ENCODE measurements at places on chromosomes 7 and 10.

DNA sequence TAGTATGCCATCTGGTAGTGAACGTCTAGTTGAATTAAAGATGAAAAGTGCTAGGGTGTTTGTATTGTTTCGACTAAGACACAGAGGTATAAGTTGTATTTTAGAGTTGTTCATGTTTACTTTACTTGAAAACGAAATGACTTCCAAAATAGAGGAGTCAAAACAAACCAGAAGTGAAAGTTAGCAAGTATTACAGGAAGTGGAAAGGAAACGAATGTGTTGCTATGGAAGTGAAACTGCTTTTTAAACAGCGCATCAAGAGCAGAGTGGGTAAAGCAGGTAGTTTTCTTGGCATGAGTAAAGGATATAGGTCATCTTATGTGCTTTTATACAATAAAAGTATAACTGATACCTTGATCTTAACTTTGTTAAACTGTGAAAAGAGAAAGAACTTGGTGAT, 20.0 kb upstream of the GALNTL5 start:
- no peak for DNase-seq

- DNase-seq: no peak
These were observed 30.6 kb upstream of the PCBD1 start for GRCh38 chr10:70918851-70919530.

DNA sequence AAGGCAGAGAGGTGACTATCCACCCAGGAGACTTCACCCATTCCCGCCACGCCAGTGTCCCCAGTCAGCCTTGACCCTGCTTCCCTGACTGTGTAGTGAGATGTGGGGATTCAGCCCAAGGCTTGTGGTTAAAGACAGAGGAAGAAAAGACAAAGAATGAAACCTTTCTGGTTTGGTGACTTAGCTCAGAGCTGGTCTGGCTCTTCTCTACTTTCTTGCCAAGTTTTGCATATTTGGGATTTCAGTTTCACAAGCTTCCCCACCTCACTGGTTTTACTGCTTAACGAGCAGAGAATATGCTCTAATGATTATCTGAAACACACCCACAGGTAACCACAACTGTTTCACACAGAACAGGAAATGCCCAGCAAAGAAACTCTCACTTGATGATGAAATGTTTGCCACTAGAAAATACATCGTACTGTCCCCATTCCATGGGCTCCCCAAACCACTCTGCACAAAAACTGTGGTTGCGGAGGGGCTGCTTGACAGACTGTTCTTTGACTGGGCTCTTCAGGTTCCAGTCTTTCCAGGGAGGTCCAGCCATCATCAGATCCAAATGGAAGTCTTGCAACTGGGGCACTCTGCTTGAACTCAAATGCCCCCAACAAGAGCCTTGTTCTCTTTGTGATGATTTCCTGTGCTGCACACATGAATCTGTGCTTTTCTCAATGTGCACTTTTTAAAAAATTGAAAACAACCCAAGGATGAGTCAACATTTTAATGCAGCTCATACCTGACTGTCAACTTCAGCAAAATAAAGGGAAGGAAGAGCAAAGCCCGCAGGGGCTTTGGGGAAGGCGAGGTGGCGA, 95.5 kb downstream of the CTBP2 start:
- no peak for DNase-seq

GRCh38 chr7:24911213-24911603, 68.8 kb downstream of the OSBPL3 start:
- DNase-seq: peak; percentile 25

GRCh38 chr10:22765660-22766547, 51.5 kb upstream of the PIP4K2A start:
- DNase-seq: no peak

- no peak for DNase-seq
These were observed 2.1 kb upstream of the ADD3 start for GRCh38 chr10:110005719-110006118.

GRCh38 chr7:131074585-131074984, 253.1 kb upstream of the MKLN1 start:
- DNase-seq: no peak

DNA sequence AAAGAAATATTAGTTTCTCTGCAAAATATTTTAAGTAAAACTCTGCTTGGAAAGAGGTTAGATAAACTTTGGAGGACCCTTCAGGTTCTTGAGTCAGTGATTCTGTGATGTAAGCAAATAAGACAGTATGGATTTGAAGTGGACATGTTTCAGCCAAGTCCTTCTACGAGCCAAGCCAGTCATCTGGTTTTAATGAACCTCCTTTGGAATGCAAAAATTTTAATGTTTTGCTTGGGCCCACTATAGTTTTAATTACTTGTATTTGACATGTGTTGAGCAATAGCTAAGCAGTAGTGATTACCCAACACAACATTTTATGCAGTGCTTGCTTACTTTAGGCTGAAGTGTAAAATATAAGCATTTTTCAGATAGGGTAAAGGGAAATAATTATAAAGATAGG, 296.3 kb upstream of the SEMA3D start:
- DNase-seq: no peak

- no peak for DNase-seq
These were observed 8.3 kb downstream of the ADD3 start for GRCh38 chr10:110016039-110016438.

DNA sequence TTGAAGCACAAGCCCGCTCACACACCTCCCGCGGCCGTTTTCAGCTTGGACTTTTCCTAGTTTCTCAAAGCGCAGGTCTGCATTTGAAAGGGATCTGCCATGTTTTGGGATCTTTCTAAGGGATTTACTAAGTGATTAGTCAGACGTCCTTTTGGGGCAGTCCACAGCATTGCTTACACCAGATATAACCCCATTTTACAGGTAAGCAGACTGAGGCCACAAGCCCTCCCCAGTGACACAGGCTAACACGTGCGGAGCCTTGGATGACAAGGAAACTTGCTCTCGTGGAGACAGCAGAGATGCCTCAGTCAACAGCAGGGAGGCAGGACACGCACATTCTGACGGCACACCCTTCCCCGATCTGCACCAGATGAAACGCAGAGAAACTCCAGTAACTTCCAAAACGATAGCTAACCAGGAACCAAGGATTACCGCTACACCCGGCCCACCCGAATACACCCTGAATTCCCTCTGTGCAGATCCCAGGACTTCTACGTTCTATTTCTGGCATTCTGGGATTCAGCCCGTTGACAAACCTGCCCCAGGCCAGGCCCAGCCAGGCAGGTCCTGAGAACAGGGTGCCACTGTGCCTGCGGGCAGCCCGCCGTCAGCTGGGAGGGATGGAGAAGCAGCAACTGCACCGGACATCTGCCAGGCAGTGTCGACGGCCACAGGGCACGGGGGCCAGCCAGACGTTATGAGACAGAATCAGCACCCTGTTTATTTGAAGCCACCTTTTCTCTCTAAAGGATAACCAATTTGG, 27.9 kb downstream of the FOXL3 start:
- DNase-seq: no peak

- no peak for DNase-seq
These were observed 16.9 kb downstream of the ZNF92 start for GRCh38 chr7:65390588-65390987.

- no peak for DNase-seq
These were observed 435.2 kb upstream of the ETV1 start for GRCh38 chr7:14424675-14425074.

DNA sequence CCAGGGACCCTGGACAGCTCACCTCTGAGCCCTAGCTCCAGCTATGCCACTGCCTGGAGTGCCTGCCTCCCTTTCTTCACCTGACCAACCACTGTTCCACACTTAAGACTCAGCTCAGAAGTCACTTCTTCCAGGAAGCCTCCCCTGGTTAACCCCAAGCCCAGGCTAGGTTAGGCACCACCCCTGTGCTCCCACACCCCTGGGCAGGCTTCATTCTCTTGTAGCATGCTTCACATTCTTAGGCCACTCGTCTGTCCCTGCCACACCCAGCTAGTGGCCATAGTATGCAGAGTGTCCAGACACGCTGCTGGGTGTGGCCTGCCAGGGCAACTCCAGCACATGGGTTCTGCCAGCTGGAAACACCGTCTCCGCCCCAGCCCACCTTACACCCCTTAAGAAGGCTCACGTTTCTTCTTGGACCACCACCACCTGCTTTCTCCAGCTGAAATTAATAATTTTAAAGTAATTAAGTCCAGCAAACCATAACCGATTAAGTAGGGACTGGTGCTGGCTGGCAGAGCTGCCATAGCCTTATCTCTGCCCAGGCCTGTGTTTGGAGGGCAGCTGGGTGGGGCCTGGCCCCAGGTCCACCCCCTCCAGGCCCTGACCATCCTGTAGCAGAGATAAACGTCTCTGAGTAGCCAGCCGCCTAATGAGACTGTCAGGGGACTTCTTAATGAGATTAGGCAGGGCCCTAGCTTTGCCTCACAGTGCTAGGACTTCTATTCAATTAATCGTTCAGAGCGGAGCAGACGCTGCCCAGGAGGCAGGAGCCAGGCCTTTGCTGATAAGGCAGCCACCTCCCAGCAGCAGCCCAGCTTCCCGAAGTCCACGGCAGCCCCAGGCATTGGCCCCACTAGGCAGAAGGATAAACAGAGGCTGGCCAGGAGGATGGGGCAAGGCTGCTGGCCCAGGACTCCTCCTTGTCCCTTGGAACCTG, 20.5 kb downstream of the GRID1 start:
- no peak for DNase-seq

DNA sequence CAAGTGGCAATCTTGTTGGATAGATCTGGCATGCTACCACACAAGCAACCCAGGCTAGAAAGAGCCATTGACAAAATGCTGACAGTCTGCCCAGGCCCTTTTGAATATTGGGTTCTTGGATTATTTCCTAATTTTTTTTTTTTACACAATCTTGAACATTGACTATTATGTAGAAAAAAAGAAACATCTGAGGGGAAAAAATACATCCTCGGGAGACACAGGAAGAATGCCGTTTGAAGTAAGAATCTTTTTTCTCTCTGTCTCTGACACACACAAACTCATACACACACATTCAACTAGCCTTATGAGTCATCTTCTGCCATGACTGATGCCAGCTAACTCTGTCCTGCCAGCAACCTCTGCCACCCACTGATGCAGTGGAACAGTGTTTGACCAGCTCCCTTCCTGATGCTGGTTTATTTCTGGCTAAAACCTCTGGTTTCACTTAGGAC, 47.2 kb downstream of the SORBS1 start:
- no peak for DNase-seq

DNA sequence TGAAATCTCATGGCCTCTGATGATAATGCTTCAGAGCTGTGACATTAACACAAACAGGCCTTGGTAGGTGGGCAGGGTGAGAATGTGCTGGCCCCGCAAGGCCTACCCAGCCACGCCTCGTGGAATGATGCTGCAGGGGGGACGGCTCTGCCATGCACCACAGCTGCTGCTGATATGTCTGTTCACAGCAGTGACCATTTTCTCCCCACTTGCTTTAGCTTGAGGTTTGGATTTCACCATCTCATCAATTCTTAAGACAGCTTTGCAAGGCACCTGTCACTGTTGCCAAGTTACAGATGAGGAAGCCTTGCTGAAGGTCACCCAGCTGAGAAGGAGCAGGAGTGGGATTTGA, 128.3 kb downstream of the PTPN20 start:
- no peak for DNase-seq

DNA sequence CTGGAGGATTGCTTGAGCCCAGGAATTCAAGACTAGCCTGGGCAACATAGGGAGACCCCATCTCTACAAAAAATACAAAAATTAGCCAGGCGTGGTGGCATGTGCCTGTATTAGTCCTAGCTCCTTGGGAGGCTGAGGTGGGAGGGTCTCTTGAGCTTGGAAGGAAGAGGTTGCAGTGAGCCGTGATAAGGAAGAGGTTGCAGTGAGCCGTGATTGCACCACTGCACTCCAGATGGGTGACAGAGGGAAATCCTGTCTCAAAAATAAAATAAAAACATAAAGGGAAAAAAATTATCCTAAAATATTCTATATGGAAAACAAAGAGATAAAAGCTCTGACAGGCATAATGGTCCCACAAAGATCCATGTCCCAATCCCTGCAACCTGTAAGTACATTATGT, 87.9 kb upstream of the KAT6B start:
- DNase-seq: no peak

DNA sequence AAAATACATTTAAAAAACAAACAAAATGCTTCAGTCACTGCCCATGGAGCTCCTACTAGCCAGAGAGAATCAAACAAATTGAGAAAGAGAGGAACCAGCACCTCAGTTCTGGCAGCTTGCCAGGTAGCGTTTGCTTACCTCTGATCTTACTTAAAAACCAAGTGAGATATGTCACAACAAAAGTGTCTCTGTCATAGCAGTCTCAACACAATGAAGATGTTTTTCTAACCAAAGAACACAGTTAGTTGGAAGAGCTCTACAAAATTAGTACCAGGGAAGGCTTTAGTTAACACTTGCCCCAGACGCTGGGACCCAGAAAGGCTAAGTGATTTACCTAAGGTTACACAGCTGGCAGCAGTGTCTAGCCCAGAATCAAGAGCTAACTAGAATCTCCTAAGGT, 3.4 kb downstream of the DOCK4 start:
- peak; percentile 21 for DNase-seq

DNA sequence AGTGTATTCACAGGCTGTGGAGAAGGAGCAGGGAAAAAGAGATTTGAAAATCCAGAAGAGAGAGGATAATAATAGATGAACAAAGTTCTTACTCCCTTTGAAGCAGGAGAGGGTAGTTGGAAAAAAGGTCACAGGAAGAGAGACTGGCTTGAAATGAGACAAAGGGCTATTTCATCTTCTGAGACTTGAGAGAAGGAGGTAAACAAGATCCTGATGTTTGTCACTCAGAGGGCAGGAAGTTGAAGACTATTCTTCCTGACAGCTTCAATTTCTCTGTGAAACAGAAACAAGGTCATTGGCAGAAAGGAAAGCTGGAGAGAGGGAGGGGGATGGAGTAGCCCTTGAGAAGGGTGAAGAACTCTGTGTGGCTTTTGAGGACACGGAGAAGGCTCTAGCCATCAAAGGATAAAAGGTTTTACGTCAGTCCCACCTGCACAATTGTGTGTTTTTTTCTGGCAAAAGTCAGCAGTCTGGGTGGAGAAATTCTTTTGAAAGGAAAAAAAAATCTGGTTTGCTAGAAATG, 216.1 kb upstream of the STEAP4 start:
- no peak for DNase-seq

- no peak for DNase-seq
These were observed 532.6 kb downstream of the TNS3 start for GRCh38 chr7:47049234-47049774.

DNA sequence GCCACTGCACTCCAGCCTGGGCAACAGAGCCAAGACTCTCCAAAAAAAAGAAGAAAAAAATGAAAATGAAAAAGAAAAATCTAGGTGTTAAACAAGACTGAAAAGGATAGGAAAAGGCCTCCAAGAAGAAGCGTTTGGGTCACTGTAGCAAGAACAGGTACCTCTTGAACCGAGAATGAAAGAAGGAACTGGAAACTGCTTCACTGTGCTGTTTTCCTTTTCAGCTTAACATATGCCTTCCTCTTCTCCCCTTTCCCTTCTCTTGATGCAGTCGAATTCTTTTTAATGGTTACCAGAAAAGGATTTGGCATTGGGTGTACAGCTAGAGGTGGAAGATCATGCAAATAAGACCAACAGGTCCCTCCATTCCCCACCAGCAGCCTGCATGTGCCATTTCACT, 28.1 kb downstream of the LRRC4 start:
- DNase-seq: no peak

Data from activated gamma-delta T cell treated with Interleukin-2 at 50 U/mL for 16 hours (primary cell).